ENCODE measurements at places on chromosomes 7 and 10. TPM values are rescaled to one million over a fixed set of nuclear protein-coding genes. Genes with fewer than 3 reads are reported as not detected.

LLCFC1 gene
- not detected for polyA plus RNA-seq

CFAP46 gene
- polyA plus RNA-seq = 0.55 TPM

THNSL1 gene
- polyA plus RNA-seq = 4.1 TPM

SFTPD gene
- polyA plus RNA-seq = not detected

C7orf25 gene
- 3.1 TPM for polyA plus RNA-seq

ACSM6 gene
- 0.04 TPM for polyA plus RNA-seq

KBTBD2 gene
- polyA plus RNA-seq = 28.2 TPM

- no peak overlapping the region for H3K4me3 ChIP-seq
- H3K4me1 ChIP-seq = peaks cover 17% of the 10 kb centered on the region
- no peaks in the 10 kb centered on the region for H3K36me3 ChIP-seq
- H3K27ac ChIP-seq = no peak overlapping the region
Measured at GRCh38 chr7:133859231-133859630, 267.9 kb upstream of the LRGUK start.

GRCh38 chr7:94059746-94060145 lies 55.6 kb upstream of the BET1 start:
- no peaks in the 10 kb centered on the region for H3K27me3 ChIP-seq
- no peak overlapping the region for H3K4me3 ChIP-seq
- peaks cover 10% of the 10 kb centered on the region for H3K4me1 ChIP-seq
- H3K36me3 ChIP-seq = no peaks in the 10 kb centered on the region
- H3K27ac ChIP-seq = no peak overlapping the region

GRCh38 chr10:95408148-95408960 lies 117.6 kb upstream of the PDLIM1 start:
- no peak overlapping the region for H3K4me3 ChIP-seq
- H3K27me3 ChIP-seq = no peaks in the 10 kb centered on the region
- no peak for DNase-seq
- H3K4me1 ChIP-seq = no peaks in the 10 kb centered on the region
- no peak overlapping the region for H3K27ac ChIP-seq

- H3K4me1 ChIP-seq = peaks cover 16% of the 10 kb centered on the region
- H3K27me3 ChIP-seq = no peaks in the 10 kb centered on the region
- peaks cover 3% of the 10 kb centered on the region for H3K36me3 ChIP-seq
- DNase-seq = no peak
Measured at GRCh38 chr7:140676306-140676705, 3.6 kb downstream of the ADCK2 start.

DNA sequence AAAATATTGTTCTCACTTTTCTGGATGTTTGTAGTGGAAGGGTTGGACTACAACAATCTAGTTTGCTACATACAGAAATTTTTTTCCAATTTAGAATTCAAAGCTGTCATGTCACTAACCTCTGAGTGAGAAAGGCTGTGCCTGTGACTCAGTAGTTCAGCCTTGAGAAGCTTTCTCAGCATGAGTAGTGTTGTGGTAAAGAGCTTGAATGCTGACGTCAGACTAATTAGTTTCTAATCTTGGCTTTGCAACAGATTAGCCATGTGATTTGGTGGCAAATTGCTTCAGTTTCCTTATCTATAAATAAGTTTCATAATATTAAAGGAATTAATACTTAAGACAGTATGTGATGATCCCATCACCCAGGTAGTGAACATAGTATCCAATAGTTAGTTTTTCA lies 83.8 kb downstream of the ABCA13 start:
- peaks cover 7% of the 10 kb centered on the region for H3K4me1 ChIP-seq
- no peak for DNase-seq
- H3K36me3 ChIP-seq = no peaks in the 10 kb centered on the region
- no peak overlapping the region for H3K4me3 ChIP-seq
- H3K27me3 ChIP-seq = no peaks in the 10 kb centered on the region
- H3K27ac ChIP-seq = no peak overlapping the region

DNA sequence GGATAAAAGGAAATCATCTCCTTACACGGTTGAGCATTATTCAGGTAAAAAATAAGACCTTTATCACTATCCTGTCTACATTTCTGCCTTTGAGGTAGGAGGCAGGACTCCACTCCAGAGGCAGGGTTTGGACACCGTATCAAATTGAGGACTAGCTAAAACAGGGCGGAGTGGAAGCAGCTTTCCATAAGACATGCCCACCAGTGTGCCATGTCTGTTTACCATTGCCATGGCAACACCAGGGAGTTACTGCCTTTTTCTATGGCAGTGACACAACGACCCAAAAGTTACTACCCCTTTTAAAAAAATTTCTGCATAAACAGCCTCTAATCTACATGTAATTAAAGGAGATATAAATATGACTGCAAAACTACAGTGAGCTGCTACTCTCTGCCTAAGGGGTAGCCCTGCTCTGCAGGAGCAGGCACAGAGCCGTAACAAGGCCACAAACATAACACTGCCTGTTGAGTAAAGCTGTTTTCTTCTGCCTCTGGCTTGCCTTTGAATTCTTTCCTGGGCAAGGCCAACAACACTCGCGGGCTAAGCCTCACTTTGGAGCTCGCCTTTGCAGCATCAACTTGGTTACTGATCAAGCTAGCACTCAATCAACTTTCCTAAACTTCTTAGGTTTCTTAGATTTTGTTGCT lies 26.5 kb downstream of the DGKB start:
- H3K36me3 ChIP-seq = no peaks in the 10 kb centered on the region
- DNase-seq = no peak
- no peaks in the 10 kb centered on the region for H3K4me1 ChIP-seq
- H3K4me3 ChIP-seq = no peak overlapping the region
- no peaks in the 10 kb centered on the region for H3K27me3 ChIP-seq

GRCh38 chr10:21355591-21356011 lies 169.9 kb downstream of the SKIDA1 start:
- no peak for DNase-seq
- no peaks in the 10 kb centered on the region for H3K36me3 ChIP-seq
- peak overlapping the region; percentile 75 for H3K27ac ChIP-seq
- H3K4me1 ChIP-seq = peaks cover 12% of the 10 kb centered on the region

DNA sequence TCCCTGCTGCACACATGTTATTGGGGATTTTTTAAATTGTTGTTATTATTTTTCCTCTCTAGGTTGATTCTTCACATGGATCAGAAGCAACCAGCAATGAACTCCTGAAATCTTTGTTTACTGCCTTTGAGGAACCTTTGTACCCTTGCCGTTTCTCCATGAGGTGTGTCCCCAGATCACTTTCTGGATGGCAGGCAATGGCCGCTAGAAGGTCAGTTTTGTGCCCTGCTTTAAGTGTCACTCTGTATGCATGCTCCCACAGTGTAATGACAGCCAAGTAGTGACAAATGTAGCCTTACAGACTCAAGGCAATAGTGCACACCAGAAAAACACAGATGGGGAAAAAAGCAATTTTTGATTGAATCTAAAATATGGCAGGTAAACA lies 47.7 kb upstream of the NRP1 start:
- H3K27ac ChIP-seq = no peak overlapping the region
- H3K4me3 ChIP-seq = no peak overlapping the region
- no peak for DNase-seq
- H3K4me1 ChIP-seq = peaks cover 9% of the 10 kb centered on the region

GRCh38 chr7:83806538-83806937 lies 157.6 kb upstream of the SEMA3E start:
- H3K4me3 ChIP-seq = no peak overlapping the region
- no peaks in the 10 kb centered on the region for H3K36me3 ChIP-seq
- H3K27me3 ChIP-seq = no peaks in the 10 kb centered on the region
